ENCODE measurements at places on chromosomes 3 and 15.
A peak's percentile ranks its signal among the peaks of the same experiment; 100 is the strongest.

- no peak for DNase-seq
Observed at GRCh38 chr3:168801794-168802193, 706.1 kb upstream of the GOLIM4 start.

DNA sequence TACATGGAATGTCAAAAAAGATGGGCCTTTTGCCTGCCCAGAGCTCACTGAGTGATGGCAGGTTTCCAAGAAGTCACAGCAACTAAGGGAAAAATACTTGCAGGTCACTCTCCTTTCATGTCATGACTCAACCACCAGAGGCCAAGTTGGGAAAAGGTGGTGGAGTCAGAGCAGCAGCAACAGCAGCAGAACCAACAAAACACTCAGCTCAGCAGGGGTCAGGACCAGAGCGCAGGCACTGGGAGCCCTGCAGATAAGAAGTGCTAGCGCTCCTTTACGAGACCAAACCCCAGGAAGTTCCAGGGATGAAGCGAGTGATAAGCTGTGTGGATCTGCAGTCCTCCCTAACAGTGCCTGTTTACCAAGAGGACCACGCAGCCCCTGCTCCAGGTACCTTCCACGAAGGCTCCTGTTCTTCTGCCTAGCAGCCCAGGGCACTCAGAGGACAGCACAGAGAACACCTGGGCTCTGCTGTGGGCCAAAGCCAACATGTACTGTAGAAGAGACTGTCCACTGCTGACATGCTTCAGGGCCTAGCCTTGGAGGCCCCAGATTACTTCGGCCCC is 26.0 kb downstream of the POC1A start:
- DNase-seq = peak; percentile 73

DNA sequence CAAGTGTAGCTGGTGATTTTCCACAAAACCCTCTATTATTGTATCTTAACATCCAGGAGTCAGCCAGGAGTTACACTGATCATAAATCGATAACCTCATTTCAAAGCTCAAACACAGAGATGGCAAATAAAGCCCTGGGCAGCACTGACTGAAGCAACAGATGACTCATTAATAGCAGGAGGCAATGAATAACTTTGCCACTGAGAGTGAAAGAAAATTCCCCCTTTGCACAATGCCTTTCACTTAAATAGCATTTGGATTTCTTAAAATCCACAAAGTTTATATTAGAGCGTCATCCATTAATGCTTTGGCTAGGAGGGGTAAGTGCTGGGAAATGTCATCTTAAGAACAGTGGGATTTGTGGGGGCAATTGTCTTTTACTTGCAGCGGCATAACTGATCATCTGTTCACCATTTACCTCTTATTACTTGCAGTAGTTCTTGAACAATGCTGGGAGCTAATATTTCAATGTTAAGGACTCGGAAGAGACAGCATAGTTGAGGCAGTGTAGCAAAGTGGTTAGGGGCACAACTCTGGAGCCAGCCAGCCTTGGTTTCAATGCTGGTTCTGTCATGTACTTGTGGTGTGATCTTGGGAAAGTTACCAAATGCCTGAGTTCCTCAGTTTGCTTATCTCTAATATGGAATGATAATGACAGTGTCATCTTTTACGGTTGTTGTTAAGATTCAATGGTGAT is 630.4 kb upstream of the TBL1XR1 start:
- peak; percentile 60 for DNase-seq

DNA sequence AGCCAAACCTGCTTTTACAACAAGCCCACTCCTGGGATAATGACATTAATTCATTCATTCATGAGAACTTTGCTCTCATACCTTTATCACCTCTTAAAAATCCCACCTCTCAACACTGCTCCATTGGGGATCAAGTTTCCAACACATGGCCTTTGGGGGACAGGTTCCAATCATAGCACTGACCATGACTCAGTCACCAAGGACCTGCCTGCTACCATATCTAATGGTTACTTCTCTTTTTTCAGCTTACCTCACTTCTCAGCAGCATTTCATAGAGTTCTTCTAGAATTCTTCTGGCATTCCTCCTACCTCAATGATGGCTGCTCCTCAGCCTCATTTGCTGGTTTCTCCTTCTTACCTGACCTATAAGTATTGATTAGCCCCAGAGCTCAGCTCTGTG is 36.9 kb upstream of the RYK start:
- no peak for DNase-seq

DNA sequence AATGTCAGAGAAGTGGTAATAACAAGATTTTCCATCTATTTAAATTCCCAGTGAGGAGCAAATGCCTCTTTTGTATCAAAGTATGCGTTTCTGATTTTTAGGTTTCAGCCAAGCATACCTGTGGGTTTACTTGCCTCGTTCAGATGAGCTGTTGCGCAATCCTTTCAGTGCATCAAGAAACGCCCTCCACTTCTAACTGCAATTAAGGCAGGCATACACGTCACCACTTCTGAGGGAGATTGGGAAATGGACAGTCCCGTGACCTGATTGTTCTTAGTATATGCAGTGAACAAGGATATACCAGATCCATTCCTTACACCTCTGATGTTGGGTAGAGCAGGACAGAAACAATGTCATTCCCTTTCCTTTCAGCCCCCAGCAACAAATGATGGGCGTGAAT is 219.0 kb downstream of the ITPR1 start:
- DNase-seq = peak; percentile 45

DNA sequence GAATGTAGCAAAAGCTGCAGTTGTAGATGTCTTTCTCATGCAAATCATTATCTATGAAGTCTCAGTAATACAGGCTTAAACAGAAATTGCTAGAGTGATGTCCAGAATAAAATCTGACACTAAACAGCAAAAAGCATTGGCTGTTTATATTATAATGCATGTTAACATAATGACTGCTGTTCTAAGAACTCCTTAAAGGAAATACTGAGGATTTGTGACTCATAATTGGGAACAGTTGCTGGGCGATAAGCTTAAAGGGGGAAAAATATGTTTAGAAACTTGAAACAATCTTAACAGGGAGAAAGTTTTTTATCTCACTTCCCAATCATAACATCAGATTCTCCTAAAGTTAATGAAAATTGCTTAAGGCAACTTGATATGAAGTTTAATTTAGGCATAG is 17.5 kb downstream of the TIPARP start:
- peak; percentile 88 for DNase-seq

DNA sequence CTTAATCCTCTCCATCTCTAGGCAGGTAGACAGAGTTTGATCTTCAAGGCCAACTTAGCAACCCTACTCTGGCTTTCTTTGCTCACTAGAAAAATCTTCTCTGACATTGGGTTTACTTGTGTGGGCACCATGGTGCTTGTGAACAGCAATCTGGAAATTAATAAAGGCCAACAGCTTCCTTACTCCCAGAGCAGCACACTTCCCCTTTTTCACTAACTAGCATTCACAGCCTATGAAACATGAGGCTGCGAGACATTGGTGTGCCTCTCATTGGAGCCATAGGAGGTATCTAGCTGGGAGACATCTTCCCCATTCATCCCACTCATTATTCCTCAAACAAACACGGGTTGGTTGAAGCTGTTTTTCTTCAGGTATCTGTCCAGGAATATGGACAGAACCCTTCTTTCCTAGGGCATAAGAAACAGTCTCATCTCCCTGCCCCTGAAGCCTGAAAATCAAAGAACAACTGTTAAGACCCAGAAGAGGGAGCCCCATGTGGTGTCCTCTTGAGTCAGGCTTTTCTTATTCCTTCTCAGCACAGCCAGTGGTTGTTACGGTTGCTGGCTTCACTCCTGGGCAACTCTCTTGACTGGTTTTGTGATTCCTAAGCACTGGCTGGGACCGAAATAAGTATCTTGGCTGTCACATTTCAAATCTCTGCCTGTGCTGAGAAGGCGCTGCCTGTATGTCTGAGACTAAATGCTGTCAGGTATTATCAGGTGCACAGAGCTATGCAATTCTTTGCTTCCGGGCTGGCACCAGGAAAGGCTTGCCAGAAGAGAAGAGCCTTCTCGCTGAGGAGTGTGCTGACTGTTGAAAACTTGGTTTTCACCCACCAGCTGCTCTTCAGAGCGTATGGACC is 194.4 kb downstream of the FEZF2 start:
- no peak for DNase-seq

- DNase-seq = no peak
Observed at GRCh38 chr3:171094411-171094810, 67.9 kb upstream of the SLC2A2 start.

- no peak for DNase-seq
Observed at GRCh38 chr3:68984011-68984530, 29.4 kb downstream of the EOGT start.

- no peak for DNase-seq
Observed at GRCh38 chr3:54374214-54374852, 252.0 kb downstream of the CACNA2D3 start.

GRCh38 chr3:67245545-67245944 is 247.4 kb downstream of the KBTBD8 start:
- DNase-seq = no peak

DNA sequence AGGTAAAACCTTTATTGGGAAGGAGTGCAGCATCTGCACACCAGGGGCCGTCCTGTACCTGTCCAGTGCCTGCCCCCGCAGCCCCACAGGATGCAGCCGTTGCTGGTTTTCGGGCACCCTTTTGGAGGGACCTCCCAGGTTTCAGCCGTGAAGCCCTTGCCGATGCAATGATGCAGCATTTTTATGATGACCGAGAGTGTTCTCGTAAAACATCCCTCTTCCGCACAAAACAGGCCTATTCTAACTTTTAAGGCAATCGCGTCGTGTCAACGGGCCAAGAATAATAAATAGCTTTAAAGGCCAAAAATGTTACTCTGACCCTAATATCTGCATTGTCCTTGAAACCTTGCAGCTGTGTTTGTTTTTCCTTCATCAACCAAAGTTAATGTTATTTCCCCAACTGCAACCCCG is 126.1 kb downstream of the LRRK1 start:
- DNase-seq = no peak

- no peak for DNase-seq
Observed at GRCh38 chr15:29874977-29875376, 52.7 kb upstream of the TJP1 start.

- no peak for DNase-seq
Observed at GRCh38 chr15:80777826-80778620, 1.1 kb upstream of the CEMIP start.

DNA sequence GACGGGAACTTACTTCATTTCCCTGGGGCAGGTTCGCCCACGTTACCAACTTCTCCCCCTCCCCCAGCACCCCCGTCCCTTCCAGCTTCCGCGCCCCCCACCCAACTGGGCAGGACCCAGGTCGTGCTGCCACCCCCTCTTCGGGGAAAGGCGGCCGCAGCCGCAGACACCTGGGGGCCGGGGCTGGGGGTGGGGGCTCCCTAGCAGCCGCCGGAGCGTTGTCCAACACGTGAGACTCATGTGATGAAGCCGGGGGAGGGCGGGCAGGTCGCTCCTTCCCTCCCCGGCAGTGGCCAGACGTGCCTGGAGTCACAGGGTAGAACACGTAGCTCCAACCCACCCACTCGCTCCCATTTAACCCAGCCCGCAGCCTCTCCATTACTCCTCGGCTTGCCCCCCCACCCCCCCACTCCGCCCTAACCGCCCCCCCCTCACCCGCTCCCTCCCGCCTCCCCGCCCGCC is 240 bp upstream of the BHLHE40 start:
- peak; percentile 98 for DNase-seq
